Inflammatory macrophage (primary cell): ENCODE measurements at places on chromosomes 7 and 10.

DNA sequence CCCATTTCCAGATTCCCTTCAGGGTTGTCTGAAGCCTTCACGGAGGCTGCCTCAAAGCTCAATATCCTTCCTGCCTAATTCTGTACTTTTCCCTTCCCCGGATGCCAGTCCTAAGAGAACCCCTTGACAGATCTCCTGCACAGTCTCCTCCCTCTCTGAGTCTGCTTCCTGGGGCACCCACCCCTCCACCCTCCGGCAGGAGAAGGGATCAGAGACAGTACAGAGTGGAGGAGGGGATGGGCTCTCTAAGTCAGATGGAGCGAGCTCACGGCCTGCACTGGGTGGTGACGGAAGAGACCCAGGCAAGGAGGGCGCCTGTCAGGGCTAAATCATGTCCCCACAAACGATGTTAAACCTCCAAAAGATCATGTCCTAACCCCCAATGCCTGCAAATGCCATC, 48.0 kb upstream of the CARD11 start:
- no peak for DNase-seq

DNA sequence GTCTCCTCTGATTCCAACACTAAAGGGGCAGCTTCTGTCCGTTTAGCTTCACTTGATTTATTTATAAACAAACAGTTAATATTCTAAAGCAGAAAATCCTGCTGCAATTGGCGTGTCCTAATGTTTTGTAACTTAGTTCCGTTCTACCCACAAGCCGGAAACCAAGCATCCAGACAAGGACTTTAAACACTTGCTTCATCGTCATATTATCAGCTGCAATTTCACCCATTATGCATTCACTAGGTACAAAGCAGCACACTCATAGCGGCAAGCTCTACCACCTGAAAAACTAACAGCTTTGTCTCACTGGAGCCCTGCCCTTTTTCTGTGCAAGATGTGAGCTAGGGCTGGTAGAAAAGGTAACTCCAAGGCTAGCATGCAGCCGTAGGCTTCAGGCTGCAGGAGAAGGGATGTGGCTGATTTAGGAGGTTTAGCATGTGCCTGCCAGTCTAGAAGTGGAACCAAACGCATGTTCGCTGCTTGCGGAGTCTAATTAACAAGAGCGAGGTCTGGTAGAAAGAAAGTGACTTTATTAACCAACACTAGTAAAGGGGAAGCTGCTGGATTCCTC, 43.7 kb upstream of the BPGM start:
- DNase-seq = peak; percentile 60

DNA sequence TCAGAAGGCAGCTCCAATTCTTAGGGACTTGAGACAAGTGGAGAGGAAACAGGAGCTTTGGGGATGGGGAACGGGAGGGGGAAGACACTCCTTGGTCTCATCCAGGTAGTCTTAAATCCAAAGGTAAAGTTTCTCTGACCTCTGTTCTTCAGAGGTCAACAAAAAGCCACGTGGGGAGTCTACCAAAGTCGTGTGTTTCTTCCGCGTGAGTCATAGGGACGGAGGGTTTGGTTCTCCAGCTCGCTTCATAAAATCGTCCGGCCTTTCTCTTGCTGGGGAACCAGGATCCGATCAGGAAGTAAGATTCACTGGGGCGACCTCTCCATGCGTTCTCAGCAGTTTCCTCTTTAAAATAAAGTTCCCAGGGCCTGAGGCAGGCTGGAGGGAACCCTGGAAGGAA, 275.7 kb downstream of the TCERG1L start:
- no peak for DNase-seq

- DNase-seq = no peak
These were observed 708.9 kb downstream of the POM121L12 start for GRCh38 chr7:53744403-53744760.

DNA sequence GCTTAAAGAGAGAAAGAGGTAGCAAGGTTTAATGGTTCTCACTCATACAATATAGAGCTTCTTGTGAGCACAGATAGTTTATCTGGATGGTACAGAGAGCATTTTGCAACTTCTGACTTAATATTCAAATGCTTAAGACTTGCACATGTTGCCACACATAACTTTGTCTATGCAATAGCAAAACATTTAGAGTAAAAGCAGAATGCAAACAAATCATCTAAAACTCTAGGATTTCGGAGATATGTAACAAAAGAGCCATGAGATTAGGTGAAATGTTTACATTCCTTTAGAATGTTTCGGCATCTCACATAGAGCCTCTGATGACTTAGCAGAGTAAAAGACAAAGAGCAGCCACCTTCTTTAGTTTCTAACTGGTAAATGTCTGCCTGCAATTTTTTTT, 717.1 kb upstream of the LRRN3 start:
- DNase-seq = no peak

DNA sequence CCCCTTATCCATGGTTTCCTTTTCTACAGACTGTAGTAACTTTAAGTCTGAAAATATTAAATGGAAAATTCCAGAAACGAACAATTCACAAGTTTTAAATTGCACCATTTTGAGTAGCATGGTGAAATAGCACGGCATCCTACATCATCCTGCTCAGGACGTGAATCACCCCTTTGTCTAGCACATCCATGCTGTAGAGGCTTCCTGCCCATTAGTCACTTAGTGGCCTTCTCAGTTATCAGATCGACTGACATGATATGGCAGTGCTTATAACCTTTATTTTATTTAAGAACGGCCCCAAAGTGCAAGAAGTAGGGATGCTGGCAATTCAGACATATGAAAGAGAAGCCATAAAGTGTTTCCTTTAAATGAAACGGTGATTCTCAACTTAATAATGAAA, 82.7 kb downstream of the CPXM2 start:
- no peak for DNase-seq

- DNase-seq = no peak
These were observed 179.6 kb downstream of the TCERG1L start for GRCh38 chr10:131131726-131132591.

GRCh38 chr10:23322082-23322481, 22.5 kb downstream of the C10orf67 start:
- DNase-seq = no peak

DNA sequence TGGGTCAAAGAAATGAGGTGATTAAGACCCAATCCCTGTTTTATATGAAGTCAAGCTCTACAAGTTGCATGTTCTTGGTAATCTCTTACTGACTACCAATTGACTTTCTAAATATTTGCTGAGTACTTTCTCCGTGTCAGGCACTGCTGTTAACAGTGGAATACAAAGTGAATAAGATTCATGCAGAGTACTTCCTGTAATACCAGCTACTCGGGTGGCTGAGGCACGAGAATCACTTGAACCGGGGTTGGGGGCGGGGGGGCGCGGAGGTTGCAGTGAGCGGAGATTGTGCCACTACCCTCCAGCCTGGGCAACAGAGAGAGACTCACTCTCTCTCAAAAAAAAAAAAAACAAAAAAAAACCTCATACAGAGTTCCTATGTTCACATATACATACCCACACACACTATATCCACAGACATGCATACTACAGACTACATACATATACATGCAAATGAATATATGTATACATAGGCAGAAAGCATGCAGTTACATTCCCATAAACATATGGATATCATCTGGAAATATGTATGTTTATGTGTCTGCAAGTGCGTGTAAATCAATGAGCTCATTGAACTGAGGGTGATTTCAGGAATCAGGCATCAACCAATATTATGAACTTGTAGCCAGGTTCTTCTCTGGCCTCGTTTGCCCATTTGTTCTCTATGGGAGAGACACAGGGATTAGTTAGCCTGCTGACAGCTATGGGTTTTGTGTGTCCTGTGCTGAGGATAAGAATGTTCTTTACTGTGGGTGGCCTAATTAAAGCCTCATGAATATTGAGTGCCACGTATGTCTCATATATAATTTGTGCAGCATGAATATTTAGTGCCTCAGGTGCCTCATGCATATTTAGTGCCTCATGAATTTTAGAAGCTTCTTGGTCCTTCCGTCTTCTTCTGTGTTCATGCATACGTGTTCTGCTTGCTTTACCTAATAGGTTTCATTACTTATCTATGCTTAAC, 73.9 kb downstream of the BICC1 start:
- no peak for DNase-seq

GRCh38 chr7:66146701-66147100, 32.1 kb downstream of the CRCP start:
- no peak for DNase-seq

DNA sequence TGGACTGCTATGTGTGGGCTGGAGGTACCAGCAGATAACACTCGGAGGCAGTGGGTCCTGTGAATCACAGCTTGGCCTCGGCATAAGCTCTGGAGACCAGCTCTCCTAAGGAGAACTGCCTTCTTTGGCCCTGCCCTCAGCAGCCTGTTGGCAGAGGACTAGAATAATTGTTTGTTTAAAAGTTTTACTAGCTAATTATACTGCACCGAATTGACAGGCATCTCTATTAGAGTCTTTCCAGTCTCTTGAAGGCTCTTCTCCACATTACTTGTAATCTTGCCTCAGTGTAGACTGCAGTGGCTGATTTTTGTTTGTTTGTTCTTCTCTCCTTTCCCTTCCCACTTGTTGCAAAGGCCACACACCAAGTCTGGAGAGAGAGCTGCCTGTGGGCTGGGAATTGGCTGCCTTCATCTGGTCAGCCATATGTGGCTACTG, 183.2 kb downstream of the AUTS2 start:
- DNase-seq = no peak

DNA sequence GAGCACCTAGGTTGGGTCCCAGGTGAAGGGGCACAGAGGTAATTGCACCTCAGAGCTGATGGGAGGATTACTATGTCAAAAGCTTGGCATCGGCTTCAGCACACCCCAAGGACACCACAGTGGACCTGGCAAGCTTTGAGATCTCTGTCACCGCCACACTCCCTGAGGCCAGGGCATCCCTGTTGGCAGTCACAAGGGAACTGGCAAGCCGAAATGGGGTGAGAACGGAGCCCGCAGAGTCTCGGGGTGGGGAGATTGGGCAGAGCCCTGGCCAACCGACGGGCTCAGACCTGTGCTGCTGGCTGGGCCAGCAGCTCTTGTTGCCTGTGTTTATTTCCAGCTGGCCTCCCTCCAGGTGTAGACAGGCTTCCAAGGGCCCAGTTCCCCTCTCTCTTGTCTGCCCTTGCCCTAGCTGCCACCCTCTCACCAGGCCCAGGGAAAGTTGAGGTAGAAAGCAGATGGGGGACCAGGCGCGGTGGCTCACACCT, 2.5 kb downstream of the HSPB1 start:
- DNase-seq = no peak

DNA sequence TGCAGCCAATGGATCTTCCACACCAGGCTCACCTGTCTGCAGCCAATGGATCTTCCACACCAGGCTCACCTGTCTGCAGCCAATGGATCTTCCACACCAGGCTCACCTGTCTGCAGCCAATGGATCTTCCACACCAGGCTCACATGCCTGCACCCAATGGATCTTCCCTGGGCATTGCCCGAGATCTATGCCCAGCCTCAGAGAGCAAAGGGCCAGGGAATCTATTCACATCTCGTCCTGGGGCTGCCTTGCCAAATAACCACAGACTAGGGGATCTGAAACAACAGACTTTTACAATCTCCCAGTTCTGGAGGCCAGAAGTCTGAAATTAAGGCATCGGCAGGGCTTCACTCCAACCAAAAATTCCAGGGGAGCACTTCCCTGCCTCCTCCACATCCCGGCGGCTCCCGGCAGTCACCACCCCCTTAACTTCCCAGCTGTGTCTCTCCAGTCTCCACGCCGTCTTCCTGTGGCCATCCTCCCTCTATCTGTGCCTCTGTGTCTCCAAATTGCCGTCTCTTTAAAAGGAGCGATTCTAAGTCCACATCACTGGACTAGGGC, 92.4 kb upstream of the PPP2R2D start:
- no peak for DNase-seq

DNA sequence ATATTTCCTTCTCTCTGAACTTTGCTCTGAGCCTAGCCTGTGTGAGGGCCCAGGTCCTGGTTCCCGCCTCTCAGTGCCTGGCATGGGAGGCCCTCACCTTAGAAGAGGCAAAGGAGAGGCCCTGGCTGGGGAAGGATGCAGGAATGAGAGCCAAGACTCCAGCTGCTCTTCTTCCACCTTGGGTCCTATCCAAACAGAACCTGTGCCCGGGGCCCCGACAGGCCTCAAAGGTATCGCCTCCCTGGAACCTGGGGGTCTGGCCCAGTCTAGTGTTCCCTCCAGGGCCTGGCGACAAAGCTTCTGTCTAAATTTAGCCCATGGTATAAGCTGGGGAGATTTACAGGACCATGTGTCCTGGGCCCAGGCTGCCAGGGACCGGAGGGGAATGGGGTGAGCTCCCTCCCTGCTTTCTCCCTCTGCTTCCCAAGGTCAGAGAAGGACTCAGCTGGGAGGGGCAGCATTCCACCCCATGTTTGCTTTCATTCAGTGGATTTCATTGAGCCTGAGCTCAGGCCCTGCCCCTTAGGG, 12.0 kb upstream of the CRHR2 start:
- DNase-seq = no peak

GRCh38 chr10:124370426-124370825, 48.3 kb downstream of the OAT start:
- no peak for DNase-seq

DNA sequence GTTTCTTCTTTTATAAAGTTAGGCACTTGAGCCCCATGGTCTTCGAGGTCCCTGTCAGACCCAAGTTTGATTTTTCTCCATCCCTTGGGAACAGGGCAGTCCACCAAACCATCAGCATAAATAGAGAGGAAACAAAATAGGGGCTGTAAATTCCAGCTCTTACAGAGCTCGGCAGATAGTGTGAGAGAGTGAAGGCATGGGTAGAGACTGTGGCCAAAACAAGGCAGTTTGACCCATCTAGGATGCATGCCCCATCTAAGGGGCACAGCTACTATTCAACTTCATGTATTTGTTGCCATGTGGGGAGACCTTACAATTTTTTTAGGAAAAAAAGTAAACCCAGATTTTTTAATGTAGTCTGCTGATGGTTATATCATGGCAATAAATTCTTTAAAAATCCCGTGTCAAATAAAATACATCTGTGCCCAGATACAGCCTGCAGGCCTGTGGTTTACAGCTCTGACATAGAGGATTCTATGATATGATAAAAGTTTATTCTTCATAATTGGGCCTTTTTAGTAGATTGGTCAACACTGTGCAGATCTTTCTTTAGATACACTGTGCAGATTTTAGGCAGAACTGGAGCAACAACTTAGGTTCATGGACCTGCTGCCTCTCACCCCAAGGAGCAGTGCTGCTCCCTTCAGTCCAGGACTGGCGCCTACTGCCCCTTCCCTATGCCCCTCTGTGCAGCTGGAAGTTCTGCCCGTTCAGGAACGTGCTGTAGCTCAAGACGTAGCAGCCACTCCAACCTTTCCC, 5.3 kb downstream of the PPP1R3C start:
- DNase-seq = no peak

GRCh38 chr10:62815381-62816075, 638 bp downstream of the EGR2 start:
- DNase-seq = peak; percentile 43

GRCh38 chr7:87155788-87156187, 3.5 kb downstream of the DMTF1 start:
- no peak for DNase-seq

GRCh38 chr10:75818552-75818951, 387.1 kb downstream of the LRMDA start:
- no peak for DNase-seq

DNA sequence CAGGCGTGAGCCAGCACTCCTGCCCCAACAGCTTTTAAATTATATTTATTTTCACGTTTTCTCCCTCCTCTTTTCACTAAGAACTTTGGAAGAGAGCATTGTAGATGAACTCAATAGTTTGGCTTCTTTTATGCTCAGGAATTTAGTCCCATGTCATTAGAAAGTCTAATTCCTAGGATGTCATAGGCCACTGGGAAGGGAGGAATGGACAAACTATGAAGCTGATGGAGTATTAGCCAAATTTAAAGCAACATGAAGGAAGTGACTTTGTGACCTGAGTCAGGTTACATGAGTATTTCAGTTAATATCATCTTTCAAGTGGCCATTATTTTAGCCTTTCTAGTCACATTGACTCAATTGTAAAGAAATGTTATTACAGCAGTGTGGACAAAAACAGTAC, 18.0 kb upstream of the OPN4 start:
- no peak for DNase-seq
